Stimulated activated CD8-positive, alpha-beta memory T cell treated with anti-CD3 and anti-CD28 coated beads, Interleukin-4, amount 100 ng/mL, for 24 hours (primary cell): ENCODE measurements at places on chromosomes 4 and X.

DNA sequence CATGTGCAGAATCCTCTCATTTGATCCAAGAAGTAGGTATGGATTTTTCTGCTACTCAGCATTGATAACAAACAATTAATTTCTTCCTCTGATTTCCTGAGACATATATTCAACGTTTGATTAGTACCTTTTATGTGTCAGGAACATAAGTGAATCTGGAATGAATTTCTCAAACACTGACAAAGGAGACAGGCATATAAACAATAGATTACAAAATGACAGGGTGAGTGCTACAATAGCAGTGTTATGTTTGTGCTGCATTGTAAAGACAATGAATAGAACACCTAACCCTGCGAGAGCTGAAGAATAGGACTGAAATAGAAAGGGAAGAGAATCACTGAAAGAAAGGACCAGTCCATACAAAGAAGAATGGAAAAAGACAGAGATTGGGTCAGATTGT lies 52.9 kb downstream of the ARHGAP24 start:
- DNase-seq, result no peak

GRCh38 chrX:132853040-132853439 lies 105.4 kb downstream of the HS6ST2 start:
- DNase-seq, result no peak

DNA sequence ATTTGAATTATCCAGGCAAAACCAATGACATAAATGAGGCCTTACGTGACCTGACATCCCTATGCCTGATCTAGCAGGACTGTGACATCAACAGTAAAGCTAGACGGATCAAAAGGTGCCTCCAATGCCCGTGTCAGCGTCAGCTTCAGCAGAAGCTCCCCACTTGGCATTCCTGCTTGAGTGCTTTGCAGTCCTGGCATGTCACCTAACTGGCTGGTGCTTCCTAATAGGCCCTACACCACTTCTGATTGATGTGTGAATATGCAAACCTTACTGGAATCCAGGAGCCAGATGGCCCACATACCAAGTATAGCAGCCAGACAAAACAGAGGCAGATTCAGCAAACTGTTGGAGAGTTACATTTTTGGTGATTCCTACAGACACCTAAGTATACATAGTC lies 224.2 kb downstream of the DMD start:
- DNase-seq, result no peak

DNA sequence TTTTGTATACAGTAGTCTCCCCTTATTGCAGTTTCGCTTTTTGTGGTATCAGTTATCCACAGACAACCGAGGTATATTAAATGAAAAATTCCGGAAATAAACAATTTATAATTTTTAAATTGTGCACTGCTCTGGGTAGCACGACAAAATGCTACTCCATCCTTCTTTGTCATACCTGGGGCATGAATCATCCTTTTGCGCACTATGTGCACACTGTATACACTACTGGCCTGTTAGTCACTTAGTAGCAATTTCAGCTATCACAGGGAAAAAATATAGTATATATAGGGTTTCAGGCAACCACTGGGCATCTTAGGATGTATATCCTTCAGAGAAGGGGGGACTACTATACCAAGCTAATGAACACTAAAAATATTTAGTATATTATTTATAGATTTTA lies 198.8 kb upstream of the FAT4 start:
- no peak for DNase-seq

DNA sequence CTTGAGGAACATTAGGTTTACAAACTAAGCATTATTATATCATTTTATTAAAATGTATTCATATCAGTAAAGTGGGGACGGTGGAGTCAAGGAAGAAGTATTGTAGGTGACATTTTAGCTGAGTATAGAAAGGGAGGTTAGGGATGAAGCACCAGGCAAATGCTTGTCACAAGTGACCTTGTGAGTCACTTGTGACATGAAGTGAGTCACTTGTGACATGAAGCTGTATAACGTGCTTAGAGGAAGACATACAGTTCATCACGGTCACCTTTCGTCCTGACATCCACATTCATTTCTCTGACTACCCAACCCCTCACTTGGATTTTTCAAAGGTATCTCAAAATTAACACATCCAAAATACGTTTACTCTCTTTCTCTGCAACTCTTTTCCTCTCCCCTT lies 1034.8 kb downstream of the DMD start:
- DNase-seq, result no peak

DNA sequence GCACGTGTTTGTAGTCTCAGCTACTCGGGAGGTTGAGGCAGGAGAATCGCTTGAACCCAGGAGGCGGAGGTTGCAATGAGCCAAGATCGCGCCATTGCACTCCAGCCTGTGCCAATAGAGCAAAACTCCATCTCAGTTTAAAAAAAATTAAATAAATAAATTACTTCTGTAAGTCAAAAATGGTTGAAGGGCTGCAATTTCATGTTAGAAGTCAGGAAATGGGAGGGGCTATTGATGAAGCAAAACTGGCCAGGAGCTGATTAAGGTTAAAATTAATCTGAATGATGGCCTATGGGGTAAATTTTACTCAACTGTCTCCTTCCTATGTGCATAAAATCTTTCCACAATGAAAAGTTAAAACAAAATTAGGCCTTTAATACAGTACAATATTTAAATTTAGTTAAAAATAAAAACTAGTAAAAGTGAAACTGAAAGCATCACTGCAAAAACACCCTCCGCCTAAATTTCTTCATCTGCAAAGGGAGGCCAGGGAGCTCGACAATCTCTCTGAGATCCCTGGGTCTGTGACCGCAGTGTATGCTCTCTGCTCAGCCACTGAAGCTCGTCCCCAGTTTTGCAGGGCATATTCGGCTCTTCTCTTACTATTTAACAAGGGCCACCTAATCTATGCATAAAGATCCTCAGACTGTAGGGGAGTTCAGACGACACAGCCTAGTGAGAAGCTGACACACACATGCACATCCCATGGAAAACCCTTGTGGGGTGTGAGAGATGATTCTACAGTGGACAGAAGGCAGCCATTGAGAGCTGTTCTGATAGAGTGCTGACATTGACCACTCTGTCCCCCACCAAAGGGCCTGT lies 57.2 kb downstream of the IRF2 start:
- peak; percentile 25 for DNase-seq
